ENCODE measurements at places on chromosomes 3 and 15.

GRCh38 chr15:96020797-96021196, 309.7 kb upstream of the NR2F2 start:
- DNase-seq: no peak

DNA sequence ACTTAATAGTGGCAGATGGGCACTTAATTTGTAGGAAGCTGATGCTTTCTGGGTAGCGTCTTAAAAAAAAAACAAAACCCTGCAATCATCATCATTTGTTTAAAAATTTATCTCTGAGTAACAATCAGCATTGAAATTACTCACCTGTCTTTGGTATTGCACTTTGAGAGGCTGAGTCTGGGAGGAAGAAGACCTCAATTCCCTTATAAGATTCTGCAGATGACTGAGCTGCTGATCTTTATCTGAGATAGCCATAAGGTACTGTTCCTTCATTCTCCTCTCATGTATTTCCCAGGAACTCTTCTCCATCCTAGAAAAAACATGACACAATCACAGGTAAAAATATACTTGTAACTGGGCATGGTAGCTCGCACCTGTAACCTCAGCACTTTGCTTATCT, 16.4 kb upstream of the HCLS1 start:
- no peak for DNase-seq

DNA sequence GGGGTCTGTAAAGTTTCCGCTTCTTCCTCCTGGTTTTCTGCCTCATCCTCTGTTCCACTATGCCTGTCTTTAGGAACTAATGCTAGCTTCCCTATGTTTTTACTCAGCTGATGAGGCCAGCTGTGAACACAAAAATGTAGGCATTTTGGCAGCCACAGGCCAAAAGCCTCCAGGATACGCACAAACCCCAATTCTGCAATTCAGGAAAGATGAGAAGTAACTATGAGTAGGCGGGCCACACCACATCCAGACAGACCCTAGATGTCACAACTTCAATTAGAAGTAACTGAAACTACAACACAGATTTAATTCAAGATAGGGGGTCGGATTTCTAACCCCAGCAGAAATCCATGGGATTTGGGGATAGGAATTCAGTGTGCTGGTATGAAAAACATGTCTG, 11.9 kb downstream of the CA12 start:
- DNase-seq: no peak

- no peak for DNase-seq
Observed at GRCh38 chr3:20111836-20112235, 71.6 kb downstream of the KAT2B start.

GRCh38 chr15:89030311-89030710, 57.9 kb upstream of the ABHD2 start:
- no peak for DNase-seq

GRCh38 chr15:98875309-98875708, 132.3 kb downstream of the PGPEP1L start:
- DNase-seq: no peak

GRCh38 chr3:169869484-169870220, at the start of gene LRRC31:
LRRC31 (minus strand) TSS chr3:169869935; CDS start chr3:169869807, 128 bp downstream.
- no peak for DNase-seq

DNA sequence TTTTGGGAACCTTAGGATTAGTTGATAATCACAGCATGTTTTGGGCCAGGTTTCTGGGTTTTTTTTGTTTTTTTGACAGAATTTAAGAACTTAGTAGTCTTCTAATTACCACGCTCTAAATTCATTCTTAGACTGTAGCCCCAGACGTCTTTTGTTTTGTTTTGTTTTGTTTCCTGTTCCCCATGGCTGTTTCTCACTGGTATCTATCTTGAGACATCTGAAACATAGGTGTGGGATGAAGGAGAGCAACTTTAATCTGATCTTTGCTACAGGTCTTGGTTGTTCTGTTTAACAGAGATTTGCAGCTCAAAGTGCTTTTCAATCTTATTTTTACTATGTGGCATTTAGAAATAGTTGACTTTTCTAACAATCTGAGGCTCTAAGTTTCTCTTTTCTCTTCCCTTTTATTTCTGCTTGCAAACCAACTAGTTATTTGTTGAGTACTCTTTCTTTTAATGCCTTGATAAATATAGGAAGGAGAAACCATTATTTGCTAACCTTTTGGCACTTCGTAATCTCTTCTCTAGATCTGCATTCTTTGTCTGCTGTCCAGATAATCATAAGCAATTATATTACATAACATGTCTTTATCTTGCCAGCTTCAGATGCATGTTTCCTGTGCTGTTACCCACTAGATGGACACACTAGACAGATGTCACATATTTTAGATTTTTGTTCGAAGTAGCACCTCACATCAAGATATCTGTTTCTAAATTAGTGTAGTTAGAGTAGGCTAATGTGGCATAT, 40.9 kb downstream of the FBXL2 start:
- DNase-seq: peak; percentile 28

DNA sequence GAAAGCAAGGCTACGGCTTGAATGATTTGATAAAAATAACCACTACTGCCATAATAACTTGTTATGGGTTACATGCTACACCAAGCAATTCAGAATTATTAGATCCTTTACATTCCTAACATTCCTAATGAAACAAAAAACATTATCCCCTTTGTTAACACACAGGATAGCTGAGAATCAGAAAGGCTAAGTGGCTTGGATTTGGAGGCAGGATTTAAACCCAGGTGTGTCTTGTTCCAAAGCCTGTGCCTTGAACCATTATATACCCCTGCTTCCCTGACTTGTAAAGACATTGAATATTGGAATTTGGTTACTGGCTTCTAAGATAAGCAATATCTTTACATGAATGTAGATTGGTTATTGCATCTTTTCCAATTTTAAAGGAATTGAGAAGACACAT, 417.1 kb upstream of the GOLIM4 start:
- no peak for DNase-seq

GRCh38 chr3:40308725-40309417, 636 bp upstream of the EIF1B start:
- no peak for DNase-seq

- no peak for DNase-seq
Observed at GRCh38 chr15:34360298-34360697, 6.7 kb downstream of the LPCAT4 start.

DNA sequence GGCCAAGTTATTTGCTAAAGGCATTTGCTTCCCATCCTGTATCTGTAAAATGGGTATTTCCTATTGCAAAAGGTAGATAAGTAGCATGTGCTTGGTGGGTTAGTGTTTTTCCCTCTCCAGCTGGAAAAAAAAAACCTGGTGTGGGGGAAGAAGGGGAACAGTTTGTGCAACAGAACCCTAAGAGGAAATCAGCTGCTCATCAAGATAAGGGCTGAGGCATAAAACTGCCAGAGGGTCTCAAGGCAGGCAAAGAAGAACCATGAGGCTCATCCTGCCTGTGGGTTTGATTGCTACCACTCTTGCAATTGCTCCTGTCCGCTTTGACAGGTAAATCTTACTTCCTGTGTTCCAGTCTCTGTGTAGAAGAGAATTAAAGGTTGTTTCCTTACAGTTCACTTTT, at the start of gene CPA3:
Gene CPA3, plus strand, starts transcription at position 248 of the 400 bp plus-strand sequence. Its CDS starts 12 bp downstream, at position 260.
- peak; percentile 47 for DNase-seq

DNA sequence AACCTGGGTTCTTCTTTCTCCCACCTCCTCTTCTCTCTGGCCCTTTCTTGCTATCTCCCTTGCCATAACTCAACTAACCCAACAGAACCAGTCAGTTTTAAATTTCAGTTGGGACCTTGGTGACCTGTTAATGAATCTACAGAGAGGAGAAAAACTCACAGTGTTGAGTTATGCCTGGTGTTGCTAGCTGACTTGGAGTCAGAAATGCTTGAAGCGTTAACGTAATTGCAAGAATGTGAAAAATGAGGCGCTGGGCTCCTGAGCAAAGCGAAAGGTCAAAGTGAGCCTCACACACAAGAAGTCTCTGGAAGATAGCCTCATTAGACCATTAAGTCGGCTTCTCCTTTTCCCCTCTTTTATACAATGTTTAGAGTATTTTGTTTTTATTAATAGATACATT, 18.4 kb downstream of the MEIS2 start:
- DNase-seq: no peak

DNA sequence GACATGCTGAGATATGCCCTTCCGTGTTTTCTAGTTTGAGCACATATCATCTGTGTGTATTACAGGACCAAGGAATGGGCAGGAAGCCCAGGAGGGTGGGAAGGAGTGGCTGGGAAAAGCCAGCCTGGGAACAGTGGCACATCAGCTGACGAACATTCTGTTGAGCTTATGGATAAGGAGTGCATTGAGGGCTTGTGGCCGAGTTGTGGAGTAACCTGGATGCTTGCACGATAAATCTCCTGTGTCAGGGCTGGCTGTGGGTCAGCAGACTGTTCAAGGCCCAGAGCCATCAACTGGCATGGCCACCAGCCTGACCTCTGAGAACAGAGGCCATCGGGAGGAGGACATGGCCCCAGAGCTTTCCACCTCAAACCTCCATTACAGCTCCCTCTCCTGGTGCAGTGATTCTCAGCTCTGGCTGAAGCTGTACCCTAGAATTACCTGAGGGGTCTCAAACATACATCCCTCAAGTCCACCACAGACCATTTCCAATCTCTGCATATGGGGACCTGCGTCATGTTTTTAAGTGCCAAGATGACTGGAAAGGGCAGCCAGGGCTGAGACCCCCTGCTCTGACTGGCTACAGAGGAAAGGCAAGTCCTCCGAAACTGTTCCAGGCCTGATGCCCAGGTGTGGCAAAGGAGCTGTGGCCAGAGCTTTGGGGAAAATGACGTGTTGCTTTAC, 4.8 kb upstream of the VILL start:
- no peak for DNase-seq

GRCh38 chr3:70554170-70554569, 241.7 kb upstream of the MDFIC2 start:
- no peak for DNase-seq

DNA sequence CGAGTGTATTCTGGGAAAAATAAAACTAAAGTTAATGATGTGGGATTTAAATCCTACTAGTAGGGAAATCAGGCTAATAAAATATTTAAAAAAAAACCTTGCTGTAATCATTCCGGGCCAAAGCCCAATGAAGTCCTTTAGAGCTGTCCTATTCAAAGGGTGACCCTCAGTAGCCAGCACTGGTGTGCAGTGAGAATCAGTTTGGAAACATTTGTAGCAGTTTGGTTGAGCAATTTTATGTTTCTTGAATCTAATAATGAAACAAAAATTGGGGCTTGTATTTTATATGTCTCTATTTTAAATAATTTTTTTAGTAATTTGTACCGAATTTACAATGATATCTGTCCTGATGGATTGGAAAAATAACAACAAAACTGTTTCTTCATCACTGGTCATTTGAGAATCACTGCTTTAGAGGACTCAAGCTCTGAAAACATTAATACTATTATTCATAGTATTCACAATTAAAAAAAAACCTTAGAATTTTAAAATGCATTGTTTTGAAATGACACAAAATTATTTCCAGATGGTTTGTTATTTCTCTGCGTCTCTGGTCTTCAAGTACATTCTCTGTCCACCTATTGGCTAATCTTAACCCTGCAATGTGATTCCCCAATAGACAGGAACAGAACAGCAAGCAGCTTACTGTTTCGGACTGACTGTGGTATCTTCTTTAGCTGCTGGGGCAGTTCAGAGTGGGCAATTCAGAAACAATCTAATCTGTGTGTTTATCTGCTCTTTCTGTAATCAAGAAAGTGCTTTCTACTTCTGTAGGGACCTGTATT, 71.2 kb downstream of the OTOL1 start:
- DNase-seq: no peak

DNA sequence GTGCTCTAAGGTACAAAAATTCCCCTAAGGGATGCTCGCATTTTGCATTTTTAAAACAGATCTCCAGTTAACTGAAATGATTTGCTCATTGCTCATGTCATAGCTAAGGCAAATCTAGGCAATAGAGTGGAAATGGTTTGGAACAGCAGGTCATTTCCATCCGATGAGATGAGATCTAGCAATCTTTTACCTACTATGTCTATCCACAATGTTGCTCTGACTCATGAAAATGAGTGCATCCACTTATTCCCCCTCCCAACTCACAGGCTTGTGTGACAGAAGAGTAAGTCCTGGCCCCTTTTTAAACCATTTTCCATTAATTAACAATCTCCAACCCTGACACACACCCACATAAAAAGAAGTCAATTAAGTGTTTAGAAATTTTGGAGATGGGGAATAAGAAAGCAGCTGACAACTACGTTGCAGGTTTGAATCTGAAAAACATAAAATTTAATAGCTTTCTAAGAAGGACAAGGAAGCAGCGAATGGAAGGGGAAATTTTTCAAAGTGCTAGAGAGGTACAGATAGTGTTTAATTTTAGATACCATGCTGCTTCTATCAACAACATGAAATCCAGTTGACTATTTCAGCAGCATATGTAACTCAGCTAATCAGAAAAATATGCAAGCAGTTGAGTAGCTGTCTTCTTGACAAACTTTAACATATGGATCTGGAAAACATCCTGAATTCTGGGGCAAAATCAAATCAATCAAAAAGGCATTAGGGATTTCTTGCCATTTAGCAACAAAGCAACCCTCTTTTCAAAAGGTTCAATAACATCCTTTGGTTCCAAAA, 112.0 kb downstream of the TMCO5A start:
- DNase-seq: no peak

DNA sequence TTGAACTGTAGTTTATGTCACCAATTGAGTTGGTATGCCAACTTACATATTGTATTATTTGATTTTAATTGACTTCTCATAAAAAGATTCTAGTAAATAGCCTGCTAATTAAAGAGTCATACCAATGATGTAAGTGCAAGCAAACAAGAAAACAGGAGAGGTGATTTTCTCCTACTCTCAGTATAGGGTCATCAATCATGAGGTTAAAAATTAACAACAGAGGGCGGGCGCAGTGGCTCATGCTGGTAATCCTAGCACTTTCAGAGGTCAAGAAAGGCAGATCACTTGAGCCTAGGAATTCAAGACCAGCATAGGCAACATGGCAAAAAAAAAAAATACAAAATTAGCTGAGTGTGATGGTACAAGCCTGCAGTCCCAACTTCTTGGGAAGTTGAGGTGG, 108.7 kb downstream of the MYO9A start:
- DNase-seq: no peak

DNA sequence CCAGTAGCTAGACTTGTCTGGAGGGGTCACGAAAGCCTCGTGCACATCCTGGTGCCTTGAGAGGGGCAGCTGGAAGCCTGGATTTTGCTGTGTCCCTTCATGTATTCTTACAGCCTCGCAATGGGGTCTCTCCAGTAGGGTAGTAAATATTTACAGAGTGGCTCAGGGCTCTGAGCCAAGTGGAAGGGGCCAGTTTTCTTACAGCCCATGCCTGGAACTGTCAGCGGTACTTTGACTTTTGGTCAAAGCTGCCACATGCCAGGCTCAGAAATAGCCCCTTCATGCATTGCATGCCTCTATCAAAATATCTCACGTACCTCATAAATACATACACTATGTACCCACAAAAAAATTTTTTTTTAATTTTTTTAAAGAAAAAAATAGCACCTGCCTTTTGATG, 119.2 kb downstream of the OSBPL10 start:
- DNase-seq: no peak

GRCh38 chr3:113754494-113755159, 7.8 kb downstream of the ATP6V1A start:
- DNase-seq: no peak

- DNase-seq: no peak
Observed at GRCh38 chr3:169923189-169923588, 11.8 kb downstream of the SAMD7 start.

- peak; percentile 26 for DNase-seq
Observed at GRCh38 chr15:69380100-69380725, 33.9 kb upstream of the KIF23 start.

- no peak for DNase-seq
Observed at GRCh38 chr15:68816795-68817303, 3.8 kb downstream of the ANP32A start.
